HepG2 (cell line): ENCODE measurements at places on chromosomes 16 and 17. TPM values are rescaled to one million over a fixed set of nuclear protein-coding genes. Genes with fewer than 3 reads are reported as not detected.

TMEM235 gene
- not detected in 2 replicates for polyA plus RNA-seq

CRLF3 gene
- 4.9 and 6.4 TPM in 2 replicates for polyA plus RNA-seq

DPEP2 gene
- 0.18 and 0.26 TPM in 2 replicates for polyA plus RNA-seq

SP6 gene
- 0.07 and 0.09 TPM in 2 replicates for polyA plus RNA-seq

PIMREG gene
- polyA plus RNA-seq: 10.9 and 15.6 TPM in 2 replicates

SCN4A gene
- 0.03 and 0.04 TPM in 2 replicates for polyA plus RNA-seq

MPV17L gene
- 33.6 and 34.7 TPM in 2 replicates for polyA plus RNA-seq

RAC3 gene
- polyA plus RNA-seq: 21.3 and 24.1 TPM in 2 replicates

CEMP1 gene
- 0.04 TPM in 1 of 2 replicates, not detected in the other for polyA plus RNA-seq

TPSD1 gene
- not detected in 2 replicates for polyA plus RNA-seq

HOXB5 gene
- polyA plus RNA-seq: not detected in 2 replicates

YBX2 gene
- polyA plus RNA-seq: 0.12 TPM in 2 replicates

FOXL1 gene
- not detected in 2 replicates for polyA plus RNA-seq

VMO1 gene
- 0.13 TPM in 1 of 2 replicates, not detected in the other for polyA plus RNA-seq

KRT33A gene
- not detected in 2 replicates for polyA plus RNA-seq

RCVRN gene
- polyA plus RNA-seq: not detected in 2 replicates

ZNF624 gene
- 0.67 and 0.75 TPM in 2 replicates for polyA plus RNA-seq

RAD51C gene
- 27.3 and 38.5 TPM in 2 replicates for polyA plus RNA-seq

CDH5 gene
- polyA plus RNA-seq: 1.0 and 1.1 TPM in 2 replicates

NLRC3 gene
- polyA plus RNA-seq: 0.01 TPM in 1 of 2 replicates, not detected in the other

NUP93 gene
- 50.1 and 58.5 TPM in 2 replicates for polyA plus RNA-seq

HOXB8 gene
- polyA plus RNA-seq: not detected in 2 replicates

SHMT1 gene
- polyA plus RNA-seq: 19.0 and 21.3 TPM in 2 replicates

KRT23 gene
- 48.4 and 51.1 TPM in 2 replicates for polyA plus RNA-seq

TEN1 gene
- polyA plus RNA-seq: 21.3 and 29.4 TPM in 2 replicates

GUCY2D gene
- not detected in 2 replicates for polyA plus RNA-seq

MT1A gene
- 4.8 and 8.3 TPM in 2 replicates for polyA plus RNA-seq

CRHR1 gene
- polyA plus RNA-seq: not detected in 2 replicates

TBC1D3K gene
- not detected in 2 replicates for polyA plus RNA-seq

SLC13A5 gene
- polyA plus RNA-seq: 310 and 460 TPM in 2 replicates

CD300E gene
- not detected in 2 replicates for polyA plus RNA-seq

USP10 gene
- polyA plus RNA-seq: 114 and 122 TPM in 2 replicates

ARHGDIG gene
- 0.48 and 0.63 TPM in 2 replicates for polyA plus RNA-seq

HCRT gene
- not detected in 2 replicates for polyA plus RNA-seq

MMP25 gene
- polyA plus RNA-seq: 0.07 and 0.08 TPM in 2 replicates

TRIM37 gene
- 10.1 and 12.4 TPM in 2 replicates for polyA plus RNA-seq

CCL4 gene
- polyA plus RNA-seq: not detected in 2 replicates

NPIPA2 gene
- 0.08 and 0.50 TPM in 2 replicates for polyA plus RNA-seq

TAC4 gene
- not detected in 2 replicates for polyA plus RNA-seq

POLG2 gene
- 19.6 and 21.1 TPM in 2 replicates for polyA plus RNA-seq

NPIPB5 gene
- 59.1 and 81.2 TPM in 2 replicates for polyA plus RNA-seq
